ENCODE measurements at places on chromosomes 2 and 18.

- no peak for DNase-seq
These were observed 12.9 kb downstream of the FHL2 start for GRCh38 chr2:105385731-105386540.

- DNase-seq: no peak
These were observed 513.9 kb upstream of the NXPH2 start for GRCh38 chr2:139293992-139294548.

DNA sequence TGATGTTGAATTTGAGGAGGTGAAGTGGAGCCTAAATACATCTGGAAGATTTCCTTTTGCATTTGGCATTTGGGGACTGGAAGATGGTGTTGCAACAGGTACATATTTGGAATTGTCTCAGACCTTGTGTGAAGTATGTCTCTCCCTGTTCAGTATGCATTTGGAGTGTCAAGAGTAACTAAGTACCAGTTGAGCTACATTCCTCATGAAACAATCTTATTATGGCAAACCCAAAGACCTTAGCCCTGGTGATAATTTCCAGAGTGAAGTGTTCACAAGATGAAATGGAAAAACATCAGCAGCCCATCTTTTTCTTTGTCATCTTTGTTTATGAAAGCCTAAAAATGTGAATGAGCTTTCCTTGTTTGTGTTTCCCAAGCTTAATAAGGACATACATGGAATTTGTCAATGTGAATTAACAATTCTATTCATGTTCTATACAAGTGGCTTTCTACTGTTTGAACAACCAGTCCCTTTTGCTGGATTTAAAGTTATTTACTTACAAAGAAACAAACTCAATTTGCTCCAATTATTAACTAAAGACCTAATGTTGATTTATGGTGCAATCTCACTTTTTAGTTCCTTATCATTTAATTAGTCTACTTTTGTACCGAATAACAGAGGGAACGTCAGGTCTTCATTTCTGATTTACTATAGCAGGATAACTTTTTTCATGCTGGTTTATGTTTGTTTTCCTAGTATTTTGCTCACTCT lies 42.1 kb upstream of the PPP1R1C start:
- DNase-seq: no peak

- DNase-seq: no peak
These were observed 14.6 kb downstream of the SLC4A5 start for GRCh38 chr2:74328573-74328972.

GRCh38 chr2:110714452-110715224 lies 17.7 kb upstream of the ACOXL start:
- no peak for DNase-seq

DNA sequence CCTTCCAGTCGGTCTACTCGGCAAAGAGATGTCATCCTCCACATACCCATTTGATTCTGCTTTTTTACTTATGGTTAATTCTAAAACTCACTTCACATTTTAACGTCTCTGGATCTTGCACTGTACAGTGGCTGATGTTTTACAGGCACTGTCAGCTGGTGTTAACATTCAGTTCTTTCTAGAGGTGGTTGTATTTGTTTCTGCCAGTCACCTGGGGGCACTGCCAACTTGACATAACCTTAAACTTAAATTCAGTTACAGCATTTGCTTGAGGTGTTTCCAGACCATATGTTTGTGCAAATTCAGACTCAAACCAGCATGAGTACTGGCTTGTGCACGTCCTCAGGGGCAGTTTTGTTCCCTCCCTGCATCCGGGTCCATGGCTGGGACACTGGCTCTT lies 5.3 kb upstream of the TMEM185B start:
- no peak for DNase-seq

GRCh38 chr2:64730551-64731262 lies 77.0 kb upstream of the SERTAD2 start:
- DNase-seq: peak; percentile 7

DNA sequence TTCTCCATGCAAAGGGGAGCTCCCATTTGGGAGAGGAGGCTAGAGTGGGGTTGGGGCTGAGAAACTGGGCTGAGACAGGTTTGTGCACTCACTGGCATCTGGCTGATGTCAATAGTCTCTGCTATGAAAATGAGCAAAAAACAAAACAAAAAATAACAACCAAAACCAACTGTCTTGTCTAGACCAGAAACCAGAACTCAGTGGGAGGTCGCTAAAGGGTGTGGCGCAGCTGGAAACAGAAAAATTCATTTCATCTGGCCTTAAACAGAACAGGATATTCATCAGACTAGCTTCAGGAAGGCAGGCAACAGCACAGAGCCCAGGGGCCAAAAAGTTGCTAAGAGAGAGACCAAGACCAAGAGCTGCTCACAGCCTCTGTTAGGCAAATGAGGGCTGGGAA lies 126.1 kb downstream of the THNSL2 start:
- DNase-seq: no peak

DNA sequence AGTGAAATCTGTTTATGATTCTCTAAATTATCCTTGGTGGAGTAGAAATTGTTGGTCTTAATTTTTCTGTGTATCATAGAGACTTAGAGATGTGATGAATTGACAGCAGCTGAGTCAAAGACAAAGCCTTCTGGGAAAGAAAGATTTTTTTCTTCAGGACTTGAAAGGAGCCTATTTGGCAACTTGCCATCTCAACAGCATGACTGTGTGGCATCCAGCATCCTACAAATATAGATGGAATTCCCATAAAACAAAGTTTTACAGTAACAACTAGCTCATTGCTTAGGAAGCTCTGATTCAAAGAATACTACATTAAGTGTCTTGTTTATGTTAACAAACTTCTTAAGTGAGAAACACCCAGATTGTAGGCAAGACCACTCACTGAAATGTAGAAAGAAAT lies 79.2 kb upstream of the SETBP1 start:
- DNase-seq: no peak

DNA sequence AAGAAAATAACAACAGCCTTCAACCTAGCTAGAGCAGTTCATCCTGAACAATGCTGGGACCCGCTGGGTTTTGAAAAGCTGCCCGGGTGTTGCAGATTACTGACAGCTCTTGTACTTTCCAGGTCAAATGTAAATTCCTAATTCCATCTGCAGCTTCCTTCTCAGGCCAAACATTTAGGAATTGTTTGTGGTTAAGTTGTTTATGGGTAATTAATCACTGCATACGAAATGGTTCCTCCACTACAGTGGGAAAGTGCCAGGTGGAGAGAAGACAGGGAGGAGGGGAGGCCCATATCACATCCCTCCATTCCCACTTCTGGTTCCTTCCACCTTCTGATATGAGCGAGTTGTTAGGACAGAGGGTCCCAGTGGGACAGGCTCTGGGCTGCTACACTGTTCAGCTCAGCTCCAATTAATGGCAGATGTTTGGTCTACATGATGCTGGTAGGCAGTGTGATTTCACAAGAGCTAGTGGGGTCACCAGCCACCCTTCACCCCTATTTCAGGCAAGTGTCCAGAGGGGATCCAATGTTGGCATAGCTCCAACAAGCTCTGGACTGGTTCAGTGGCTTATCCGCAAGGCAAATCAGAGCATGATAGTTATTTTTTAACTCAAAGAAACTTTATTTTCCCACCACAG lies 112.9 kb upstream of the ACAA2 start:
- DNase-seq: no peak

- DNase-seq: no peak
These were observed 99.1 kb downstream of the NRP2 start for GRCh38 chr2:205781244-205781931.

DNA sequence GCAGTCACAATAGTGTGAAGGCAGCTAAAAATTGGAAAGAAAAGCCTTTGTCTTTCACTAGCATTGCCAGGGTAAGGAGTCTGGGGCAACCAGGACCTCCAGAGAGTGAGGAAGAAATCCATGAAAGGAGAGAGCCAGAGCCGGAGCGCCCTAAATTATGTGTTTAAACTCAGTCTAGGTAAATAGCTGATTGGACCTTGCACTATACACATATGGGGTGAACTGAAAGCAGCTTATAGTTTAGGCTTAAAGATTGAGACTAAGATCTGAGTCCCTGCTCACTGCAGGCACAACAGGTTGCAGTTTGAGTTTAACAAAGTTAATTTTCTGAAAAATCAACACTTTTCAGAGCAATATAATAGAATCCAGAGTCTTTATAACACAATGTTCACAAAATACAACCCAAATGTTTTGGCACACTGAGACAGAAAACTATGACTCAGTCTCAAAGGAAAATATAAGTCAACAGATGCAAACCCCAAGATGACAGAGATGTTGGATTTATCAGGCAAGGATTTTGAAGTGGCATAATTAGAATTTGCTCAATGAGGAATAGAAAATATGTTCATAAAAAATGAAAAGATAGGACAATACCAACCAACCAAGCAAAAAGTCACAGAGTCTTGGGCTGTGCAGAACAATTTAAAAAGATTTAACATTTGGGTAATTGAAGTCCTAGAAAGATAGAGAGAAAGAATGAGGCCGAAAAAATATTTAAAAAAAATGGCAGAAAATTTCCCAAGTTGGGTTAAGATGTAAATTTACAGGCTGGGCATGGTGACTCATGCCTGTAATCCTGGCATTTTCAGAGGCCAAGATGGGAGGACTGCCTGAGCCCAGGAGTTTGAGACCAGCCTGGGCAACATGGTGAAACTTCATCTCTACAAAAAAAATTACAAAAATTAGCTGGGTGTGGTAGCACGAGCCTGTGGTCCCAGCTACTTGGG lies 39.6 kb downstream of the DOK1 start:
- no peak for DNase-seq

- no peak for DNase-seq
These were observed 634.6 kb upstream of the SLC39A10 start for GRCh38 chr2:195022508-195022830.

GRCh38 chr18:28048612-28049011 lies 128.3 kb downstream of the CDH2 start:
- no peak for DNase-seq

GRCh38 chr2:206937555-206937954 lies 1.8 kb upstream of the CPO start:
- no peak for DNase-seq

Data from stimulated activated CD4-positive, alpha-beta T cell treated with anti-CD3 and anti-CD28 coated beads, Interleukin-1b, Interleukin-23, amount 100 ng/mL, for 1 hour (primary cell).